Epithelial cell of proximal tubule (primary cell): ENCODE measurements at places on chromosomes 7 and 10.
A peak's percentile ranks its signal among the peaks of the same experiment; 100 is the strongest.

DNA sequence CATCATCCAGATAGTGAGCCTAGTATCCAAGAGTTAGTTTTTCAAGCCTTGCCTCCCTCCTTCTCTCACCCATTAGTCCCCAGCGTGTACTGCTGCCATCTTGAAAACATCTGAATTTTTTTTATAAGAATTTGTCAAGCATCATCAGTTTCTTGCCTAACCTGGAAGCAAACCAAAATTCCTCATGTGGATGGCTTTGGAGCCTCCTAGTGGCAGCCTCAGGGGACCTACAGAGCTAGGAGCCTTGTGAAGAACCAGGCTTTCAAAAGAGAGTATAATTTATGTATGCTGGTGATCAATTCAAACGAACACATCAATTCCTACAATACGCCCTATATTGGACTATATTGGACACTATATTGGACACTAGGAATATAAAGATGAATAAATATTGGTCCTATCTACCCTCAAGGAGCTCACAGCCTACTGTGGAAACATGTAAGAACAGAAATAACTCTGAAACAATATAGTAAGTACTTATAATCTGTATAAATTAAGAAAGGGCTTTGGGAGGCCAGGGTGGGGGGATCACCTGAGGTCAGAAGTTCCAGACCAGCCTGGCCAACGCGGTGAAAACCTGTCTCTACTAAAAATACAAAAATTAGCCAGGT lies 63.4 kb downstream of the HPSE2 start:
- DNase-seq = peak; percentile 13

- no peak for DNase-seq
These were observed 44.6 kb downstream of the UBE2H start for GRCh38 chr7:129908181-129908580.

DNA sequence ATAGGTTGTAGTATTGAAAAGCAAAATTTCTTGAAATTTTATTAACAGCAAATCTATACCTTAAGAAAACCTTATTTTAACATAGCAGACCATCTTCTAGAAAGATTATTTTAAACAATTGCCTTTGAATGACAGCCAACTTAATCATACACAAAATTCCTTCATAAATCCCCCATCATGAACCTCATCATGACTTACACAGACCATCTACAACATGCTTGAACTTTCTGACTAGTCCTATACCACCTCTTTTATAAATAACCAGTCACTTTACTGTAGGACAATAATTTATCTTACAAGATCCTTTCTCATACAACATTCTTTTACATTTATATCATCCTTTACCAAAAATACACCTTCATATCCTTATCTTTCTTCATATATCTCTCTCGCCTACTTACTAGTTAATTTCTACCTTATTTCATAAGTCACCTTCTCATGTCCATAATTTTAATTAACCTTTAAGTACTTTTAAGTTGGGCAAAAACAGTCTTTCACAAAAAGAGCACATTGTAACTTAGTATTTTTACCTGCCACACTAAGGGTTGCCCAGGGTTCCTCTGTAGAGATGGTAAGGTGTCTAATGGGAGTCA lies 16.6 kb upstream of the PTN start:
- no peak for DNase-seq

- no peak for DNase-seq
These were observed 19.5 kb upstream of the GRIFIN start for GRCh38 chr7:2495418-2496299.

- DNase-seq = no peak
These were observed 155.2 kb downstream of the HPSE2 start for GRCh38 chr10:99080275-99080945.

DNA sequence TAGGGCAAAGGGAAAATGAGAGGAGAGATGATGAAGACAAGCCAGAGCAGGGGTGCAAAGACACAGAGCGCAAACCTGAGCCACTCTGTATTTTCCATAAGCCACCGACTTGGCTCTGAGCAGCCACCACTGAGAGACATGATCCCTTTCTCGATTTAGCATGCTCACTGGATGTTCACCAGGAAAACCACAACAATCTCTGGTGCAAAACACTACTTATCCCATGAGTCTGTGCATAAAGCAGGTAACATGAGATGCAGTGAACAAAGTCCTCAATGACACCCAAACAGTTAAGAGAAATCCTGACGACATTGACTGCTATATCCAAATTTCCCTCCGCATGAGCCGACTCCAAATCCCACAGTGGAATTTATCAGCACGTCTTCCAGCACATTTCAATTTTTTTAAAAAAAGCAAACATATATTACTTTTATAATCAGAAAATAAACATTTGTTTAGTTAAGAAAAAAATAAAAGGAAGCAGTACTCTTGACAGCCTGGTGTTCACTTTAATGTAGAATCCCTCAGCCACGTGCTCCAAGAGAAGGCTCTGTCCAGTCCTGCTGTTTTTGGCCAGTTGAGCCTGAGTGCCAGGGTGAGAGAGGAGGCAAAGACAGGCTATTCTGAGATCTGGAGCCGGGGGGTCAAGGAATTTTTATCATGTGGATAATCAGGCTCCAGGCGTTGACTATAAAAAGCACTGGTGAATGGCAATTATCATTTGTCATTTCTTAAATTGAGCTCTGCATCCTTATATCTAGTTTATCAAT lies 238.4 kb downstream of the KCNMA1 start:
- DNase-seq = no peak

DNA sequence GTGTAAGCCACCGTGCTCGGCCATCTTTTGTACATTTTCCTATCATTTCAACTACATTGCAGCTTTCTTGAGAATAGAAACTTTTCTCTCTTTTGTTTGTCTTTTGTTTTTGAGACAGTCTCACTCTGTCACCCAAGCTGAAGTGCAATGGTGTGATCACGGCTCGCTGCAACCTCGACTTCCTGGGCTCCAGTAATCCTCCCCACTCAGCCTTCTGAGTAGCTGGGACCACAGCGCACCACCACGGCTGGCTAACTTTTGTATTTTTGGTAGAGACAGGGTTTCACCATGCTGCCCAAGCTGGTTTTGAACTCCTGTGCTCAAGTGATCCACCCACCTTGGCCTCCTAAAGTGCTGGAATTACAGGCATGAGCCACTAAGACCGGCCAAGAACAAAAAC lies 31.3 kb upstream of the DAGLB start:
- no peak for DNase-seq

DNA sequence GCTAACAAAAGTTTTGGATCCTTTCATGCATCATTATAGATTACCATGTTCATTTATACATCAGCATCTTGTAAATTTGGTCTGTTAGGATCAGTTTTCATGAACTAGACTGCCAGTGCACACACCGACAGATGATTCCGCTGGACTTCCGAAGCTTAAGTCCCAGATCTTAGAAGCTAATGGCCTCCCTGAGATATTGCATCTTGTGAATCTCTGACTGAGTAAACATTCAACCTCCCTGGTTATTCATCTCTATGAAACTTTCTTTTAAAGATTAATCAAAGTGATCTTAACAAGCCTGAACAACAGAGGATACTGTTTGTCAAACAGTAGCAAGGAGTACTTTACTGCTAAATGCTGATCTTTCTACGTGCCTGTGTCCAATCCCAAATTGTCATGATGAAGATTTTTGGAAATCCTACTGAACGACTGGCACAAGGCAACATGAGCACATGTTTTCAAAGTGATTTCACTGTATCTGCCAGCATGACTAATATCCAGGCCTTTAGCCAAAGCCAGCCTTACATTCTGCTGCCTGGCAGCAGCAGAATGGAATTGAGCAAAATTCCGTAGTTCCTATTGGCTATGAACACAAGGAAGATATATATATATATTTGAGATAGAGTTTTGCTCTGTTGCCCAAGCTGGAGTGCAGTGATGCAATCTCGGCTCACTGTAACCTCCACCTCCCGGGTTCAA lies 91.3 kb upstream of the ANK3 start:
- peak; percentile 91 for DNase-seq

DNA sequence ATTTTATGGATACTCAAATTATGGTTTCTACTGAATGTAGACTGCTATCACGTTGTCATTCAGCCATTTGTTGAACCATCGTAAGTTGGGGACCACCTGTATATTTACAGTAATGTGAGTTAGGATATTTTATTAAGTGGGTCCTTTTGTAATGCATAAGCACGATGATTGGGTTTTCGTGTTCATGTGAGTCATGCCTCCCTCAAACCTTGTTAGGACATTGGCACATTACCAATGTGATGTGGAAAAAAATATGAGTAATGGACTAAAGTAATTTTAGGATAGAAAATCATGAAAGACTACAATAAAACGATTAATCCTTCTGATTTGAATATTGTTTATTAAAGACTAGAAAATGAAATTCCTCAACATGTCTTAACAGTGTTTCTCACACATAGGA lies 8.7 kb downstream of the SMC3 start:
- DNase-seq = no peak

- DNase-seq = no peak
These were observed 24.6 kb upstream of the BMPER start for GRCh38 chr7:33880787-33881186.

DNA sequence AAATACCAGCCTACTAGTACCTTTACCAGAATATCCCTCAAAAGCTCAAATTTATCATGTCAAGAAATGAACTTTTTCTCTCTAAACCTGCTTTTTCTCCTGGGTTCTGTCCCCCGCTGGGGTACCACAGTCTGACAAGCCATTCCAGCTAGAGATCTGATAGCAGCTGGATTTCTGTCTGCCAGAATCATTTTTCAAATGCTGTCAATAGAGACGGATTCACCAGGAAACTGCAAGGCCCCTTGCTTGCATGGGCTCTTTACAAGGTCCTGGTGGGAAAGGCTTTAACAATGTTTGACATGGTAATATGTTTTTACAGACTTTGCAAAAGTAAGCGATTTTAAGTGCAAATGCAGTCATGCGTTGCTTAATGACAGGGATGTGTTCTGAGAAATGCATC lies 4.9 kb upstream of the ANXA11 start:
- no peak for DNase-seq

- no peak for DNase-seq
These were observed at the start of gene EPO for GRCh38 chr7:100720279-100720670. Gene EPO (plus strand): TSS chr7:100720468. CDS start chr7:100720981, 513 bp downstream.

DNA sequence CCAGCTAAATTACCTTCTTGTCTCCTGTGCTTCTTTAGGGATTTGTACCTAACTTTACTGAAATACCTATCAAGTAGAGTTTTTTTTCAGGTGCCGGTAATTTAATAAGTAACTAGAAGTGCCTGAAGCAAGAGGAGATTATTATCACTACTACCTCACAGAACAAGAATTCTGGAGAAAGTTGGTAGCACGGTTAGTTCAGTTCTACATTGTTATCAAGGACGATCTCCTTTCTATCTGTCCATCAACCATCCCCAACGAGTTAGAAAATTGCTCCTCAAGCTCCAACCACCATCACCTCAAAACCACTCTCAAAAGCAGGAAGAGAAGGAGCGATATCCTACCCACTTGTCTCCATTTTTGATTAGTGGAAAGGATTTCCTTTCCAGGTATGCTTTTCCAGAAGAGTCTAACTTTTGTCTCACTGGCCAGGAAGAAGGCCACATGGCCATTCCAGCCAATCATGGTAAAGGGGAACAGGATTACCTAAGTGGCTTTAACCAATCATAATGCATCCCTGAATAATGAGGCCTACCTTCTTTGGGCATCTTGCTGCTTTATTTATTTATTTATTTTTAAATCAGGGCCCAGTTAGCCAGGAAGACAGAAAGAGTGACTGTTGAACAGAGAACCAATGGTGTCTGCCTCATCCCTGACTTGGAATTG lies 265.2 kb downstream of the SNX13 start:
- DNase-seq = no peak

- no peak for DNase-seq
These were observed 172.4 kb downstream of the PRPF18 start for GRCh38 chr10:13759168-13759567.

- no peak for DNase-seq
These were observed 34.5 kb upstream of the TAC1 start for GRCh38 chr7:97697396-97697795.

DNA sequence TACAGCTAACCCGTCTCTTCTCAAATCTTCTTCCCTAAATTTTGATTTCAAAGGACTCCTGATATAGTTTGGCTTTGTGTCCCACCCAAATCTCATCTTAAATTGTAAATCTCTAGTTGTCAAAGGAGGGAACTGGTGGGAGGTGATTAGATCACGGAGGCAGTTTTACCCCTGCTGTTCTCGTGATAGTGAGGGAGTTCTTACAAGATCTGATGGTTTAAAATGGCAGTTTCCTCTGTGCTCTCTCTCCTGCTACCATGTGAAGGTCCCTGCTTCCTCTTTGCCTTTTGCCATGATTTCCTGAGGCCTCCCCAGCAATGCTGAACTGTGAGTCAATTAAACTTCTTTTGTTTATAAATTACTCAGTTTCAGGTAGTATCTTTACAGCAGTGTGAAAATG lies 269.3 kb downstream of the POLR1F start:
- DNase-seq = no peak
